HFFc6 (cell line): ENCODE measurements at places on chromosomes 2 and 18.
A peak's percentile ranks its signal among the peaks of the same experiment; 100 is the strongest.

DNA sequence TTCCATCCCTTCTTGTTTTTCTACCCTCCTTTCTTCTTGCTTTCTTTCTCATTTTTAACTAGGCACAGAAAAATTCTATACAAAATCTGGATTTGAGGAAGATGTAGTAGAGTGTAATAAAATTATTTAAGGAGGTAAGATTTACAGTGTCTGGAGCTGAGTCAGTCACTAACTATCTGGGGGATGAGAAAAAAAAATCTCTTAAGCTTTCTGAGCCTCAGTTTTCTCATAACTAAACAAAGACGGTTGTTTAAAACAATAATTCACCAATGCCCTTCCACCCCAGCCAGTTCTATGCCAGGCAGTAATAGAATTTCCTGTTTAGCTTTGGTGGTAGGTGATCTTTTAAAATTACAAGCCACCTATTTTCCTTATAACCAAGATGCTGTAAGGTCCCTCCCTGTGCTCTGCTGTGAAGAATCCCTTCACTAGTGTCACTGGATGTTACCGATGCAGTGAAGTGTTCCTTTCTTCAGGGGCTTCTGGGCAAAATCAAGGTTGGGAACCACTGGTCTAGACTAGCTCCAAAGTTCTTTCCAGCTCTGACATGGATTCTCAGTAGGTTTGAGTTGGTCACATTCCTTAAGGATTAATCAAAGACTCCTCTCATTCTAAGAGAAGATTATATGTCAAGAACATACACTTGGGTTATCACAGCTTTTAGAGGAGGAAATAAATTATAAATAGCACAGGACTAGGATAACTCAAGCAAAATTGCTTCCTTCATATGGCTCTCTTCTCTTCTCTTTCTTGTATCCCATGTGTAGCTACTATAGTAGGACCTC lies 289.0 kb downstream of the CDH2 start:
- DNase-seq = peak; percentile 33

- no peak for DNase-seq
Observed at GRCh38 chr2:126634273-126634861, 21.6 kb upstream of the GYPC start.

DNA sequence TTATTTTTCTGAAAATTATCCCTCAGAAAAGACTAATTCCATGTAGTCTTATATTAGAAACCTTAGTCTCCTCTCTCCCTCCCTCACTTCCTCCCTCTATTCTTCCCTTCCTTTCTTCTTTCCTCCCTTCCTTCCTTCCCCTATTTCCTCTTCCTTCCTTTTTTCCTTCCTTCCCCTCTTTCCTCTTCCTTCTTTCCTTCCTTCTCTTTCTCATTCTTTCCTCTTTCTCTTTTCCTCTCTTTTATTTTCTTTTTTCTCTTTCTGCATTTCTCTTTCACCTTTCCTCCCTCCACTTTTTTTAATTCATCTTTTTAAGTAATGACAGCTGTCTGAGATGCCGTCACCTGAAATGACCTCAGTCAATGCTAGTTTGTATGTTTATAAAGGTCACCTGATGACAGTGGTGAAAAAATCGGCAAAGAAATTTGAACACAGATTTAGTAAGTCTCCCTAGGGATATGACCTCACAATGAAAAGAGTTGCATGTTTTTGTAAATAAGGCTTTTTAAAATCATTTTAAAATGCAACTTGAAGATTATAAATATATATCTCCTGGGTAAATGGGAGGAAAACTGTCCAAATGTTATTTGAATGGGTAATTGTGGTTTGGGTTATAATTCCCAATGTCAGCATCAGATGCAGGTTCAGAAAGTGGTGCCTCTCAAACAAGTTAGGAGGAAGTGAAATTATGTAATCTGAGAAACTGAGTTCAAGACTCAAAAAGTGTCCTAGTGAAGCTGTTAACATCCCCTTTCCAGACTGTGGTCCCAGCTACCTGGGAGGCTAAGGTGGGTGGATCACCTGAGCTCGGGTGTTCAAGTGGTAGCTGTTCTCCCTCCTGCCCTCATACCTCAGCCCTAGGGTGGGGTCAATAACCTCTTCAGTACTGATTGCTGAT lies 90.3 kb upstream of the ST3GAL5 start:
- DNase-seq = no peak

DNA sequence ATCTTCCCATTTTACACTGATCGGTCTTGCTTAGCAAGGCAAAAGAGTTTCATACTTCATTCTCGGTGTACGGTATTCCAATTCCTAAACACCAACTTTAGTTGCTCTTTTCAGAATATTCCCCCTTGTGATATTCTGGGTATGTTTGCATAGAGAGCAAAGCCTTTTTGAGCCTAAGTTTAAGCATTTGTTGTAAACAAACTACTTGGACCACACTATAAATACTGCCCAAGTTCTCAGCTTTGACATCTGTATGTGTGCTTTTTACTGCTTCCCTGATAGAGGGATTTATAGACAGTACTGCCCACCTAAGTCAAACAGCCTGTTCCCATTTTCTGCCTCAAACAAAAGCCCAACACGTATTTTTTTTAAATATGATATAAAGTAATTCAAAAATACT lies 36.9 kb downstream of the CCBE1 start:
- DNase-seq = no peak

GRCh38 chr2:95012881-95013550 lies 12.5 kb upstream of the MAL start:
- no peak for DNase-seq

DNA sequence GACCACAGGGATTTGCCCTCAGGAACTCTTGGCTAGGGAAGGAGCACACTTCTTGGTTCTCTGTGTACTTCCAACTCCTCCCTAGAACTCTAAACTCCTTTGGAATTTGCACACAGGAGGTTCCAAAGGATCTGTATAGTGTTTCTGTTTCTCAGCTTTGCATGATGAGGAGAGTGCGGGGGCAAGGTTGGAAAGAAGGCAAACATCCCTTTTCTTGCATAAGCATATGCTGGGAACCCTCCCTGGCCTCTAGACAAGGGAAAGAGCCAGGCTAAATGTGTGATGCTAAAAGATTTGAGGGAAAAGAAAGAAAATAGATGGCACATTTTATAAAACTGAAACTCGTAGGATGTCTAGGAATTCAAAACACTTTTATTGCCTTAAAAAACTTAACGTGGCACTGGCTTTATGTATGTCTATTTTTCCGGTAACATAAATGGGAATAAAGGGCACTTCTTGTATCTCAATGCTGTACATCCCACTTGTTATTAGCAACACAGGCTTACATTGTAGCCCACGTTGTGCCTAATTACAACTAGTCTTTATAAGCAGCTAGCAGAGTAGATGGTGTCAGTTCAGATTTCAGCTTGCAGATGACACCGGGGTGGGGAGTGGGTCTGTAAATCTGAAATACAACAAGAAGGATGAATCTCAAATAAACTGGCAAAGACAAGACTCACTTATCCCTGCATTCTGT lies 165.8 kb downstream of the GPD2 start:
- DNase-seq = no peak

- DNase-seq = no peak
Observed at GRCh38 chr2:66775730-66776422, 341.0 kb downstream of the MEIS1 start.

DNA sequence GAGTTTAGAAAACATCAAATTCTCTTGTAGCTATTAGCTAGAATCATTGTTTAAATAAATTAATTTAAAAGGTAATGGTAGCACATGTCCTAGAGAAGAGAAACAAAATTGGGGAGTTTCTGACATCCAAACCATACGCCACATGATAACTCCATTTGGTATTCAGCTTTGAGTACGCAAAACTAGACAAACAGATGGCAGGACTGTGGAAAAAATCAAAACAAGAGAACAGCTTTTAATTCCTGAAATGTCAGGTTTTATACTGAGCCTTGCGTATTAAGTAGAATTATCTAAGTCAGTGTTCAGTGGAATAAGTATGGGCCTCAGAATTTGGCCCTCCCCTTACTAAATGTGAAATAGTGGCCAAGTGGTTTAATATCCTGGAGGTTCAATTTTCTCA lies 82.4 kb upstream of the PDE1A start:
- no peak for DNase-seq

DNA sequence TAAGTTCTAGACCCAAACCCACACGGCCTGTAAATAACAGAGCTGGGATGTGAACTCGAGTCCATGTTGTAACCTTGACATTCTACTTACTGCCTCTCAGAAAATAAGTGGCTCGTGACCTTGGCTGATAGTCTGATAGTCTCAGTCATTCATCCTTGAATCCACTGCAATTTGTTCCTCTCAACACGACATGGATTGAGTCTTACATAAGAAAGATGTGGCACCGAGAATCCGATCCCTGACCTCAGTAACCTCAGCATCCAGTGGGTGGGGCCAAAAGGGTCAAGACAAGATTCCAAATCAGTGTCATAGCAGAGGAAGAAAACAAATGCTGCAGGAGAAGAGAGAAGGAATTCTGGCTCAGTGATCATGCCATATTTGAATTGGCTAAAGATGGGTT lies 97.6 kb downstream of the MAPRE2 start:
- no peak for DNase-seq

DNA sequence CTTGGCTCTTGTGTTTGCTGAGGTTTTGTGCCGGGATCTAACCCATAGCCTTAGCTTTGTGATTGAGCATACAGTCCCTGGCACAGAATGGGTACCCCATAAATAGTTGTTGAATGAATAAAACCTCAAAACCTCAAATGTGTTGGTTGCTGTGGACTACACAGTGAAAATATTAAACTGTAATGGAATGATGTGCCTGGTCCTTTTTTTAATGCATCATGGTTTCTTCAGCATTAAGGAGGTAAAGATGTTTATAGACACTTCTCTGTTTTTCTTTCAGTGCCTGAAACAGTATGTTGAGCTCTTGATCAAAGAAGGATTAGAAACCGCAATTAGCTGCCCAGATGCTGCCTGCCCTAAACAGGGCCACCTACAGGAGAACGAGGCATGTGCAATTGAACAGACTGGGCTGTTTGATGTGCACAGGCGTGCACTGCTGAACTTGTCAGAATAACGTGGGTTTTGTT lies 97.0 kb downstream of the RNF144A start:
- DNase-seq = no peak

DNA sequence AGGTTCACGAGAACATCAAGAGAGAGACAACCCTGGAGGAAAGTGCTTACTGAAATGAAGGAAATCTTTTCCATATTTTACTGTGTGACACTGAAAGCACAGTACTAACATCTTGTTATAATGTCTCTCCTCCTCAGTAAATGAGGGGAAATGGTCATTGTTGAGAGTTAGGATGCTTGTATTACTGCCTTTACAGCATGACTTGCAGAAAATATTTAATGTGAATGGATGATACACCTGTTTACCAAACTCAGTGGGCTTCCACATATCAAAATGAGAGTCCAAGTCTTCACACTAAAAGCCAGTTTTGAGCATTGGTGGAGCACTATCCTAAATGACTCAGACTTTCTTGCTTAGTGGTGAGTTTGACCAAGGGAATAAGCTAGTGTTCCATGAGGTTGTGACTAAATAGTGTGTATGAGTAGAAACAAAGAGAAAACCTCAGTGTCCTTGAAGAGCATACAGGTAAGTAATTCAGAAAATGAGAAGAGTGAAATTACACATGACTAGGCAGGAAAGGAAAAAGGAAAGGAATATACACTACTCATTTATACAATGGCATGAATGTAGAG lies 930.7 kb upstream of the CELF4 start:
- DNase-seq = no peak

DNA sequence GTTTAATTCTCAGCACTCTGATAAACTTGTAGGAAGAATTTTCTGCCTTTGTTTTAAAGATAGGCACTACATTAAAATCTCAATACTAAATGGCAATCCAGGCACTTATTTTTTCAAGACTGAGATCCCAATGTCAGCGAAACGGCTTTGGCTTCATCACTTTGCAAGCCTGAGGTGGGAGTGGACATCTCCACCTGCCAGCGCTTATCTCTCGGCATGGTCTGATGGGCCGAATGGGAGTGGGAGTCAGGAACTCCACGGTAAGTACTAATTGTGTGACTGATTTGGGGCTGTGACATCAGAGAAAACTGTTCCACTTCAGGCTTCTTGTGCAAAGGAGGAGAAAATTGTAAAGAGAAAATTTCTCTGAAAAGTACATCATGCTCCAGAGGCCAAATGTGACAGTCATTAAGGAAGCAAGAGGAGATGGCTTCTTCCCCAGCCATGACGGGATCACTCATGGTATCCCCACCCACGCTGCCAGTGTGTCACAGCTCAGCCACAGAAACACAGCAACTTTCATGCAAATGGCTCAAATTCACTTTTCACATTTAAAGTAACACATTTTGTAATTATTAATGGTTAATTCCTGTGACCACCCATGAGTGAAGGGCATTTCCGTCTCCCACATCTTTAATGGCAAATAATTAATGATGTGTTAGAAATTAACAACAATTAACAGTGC lies 385.5 kb upstream of the HNRNPA3 start:
- DNase-seq = no peak

GRCh38 chr18:39863916-39864315 lies 2091.1 kb upstream of the PIK3C3 start:
- DNase-seq = no peak

- DNase-seq = peak; percentile 64
Observed at GRCh38 chr2:175855794-175856453, 146.1 kb downstream of the LNPK start.

- DNase-seq = peak; percentile 34
Observed at GRCh38 chr18:59846814-59847490, 52.8 kb upstream of the PMAIP1 start.

DNA sequence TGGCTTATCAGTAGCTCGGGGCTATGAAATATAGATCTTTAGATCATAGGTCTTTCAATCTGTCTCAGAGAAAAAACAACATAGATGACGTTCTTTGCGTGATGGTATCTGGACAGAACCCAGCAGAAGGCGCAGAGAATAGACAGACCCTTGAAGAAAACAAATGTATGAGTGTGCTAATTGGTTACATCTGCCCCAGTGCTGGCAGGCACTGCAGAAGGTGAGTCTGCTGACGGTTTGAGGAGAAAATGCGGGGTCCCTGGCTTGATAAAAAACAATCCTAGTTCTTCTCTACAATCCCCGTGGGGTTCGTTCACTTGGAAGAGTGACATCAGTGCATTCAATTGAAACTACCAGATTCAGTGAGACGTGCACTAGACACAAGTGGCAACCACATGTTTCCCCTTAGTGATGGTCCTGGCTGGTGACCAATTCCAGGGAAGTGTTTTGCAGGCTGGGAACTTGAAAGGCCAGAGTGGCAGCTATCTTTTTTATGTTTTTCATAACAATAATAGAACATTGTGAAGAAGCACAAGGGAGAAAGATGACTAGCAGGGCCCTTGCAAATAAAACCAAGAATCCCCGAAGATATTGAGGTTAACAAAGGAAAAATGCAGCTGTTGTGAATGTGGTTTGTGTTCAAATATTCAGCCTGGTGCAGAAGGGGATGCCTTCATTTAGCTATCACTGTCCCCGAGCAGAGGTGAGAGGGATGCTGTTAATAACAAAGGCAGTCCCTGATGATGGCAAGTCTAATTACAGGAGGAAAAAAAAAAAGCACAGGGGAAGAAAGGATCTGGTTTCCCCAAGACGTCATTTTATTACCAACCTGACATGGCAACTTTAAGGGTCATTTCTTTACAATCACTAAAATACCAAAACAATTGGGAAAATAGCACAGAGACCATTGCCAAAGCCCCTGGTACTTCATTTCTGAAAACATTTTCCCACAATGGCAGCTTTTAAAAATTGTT lies 337.6 kb upstream of the FIGN start:
- no peak for DNase-seq

- no peak for DNase-seq
Observed at GRCh38 chr2:52622266-52622665, 1145.3 kb upstream of the CHAC2 start.
